ENCODE measurements at places on chromosomes 5 and 9.

DNA sequence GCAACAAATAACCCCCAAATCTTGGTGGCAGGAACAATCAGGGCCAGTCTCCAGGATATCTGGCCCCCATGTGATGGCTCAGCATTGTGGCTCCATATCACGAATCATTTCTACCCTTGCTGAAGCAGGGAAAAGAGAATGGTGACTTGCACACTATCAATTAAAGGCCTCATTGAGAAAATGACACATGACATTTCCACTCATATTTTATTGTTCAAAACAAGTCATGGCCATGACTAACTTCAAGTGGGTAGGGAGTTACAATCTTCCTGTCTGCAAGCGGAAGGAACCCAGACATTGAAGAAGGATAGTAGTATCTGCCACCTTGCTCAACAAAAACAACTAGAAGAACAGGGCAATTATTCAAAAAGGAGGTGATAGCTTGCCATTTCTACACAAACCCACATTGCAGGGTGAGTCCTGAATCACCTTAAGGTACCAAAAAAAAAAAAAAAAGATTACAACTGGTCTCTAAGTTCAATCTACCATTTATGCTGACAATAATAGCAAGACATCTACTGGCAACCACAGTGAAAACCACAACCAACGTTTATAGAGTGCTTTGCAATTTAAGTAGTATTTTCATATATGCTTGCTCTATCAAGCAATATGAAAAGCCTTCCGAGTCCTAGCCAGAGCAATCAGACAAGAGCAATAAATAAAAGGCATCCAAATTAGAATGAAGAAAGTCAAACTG, 186.7 kb upstream of the DAPK1 start:
- no peak for DNase-seq

- no peak for DNase-seq
These were observed 40.9 kb downstream of the CACNA1B start for GRCh38 chr9:137918331-137919094.

DNA sequence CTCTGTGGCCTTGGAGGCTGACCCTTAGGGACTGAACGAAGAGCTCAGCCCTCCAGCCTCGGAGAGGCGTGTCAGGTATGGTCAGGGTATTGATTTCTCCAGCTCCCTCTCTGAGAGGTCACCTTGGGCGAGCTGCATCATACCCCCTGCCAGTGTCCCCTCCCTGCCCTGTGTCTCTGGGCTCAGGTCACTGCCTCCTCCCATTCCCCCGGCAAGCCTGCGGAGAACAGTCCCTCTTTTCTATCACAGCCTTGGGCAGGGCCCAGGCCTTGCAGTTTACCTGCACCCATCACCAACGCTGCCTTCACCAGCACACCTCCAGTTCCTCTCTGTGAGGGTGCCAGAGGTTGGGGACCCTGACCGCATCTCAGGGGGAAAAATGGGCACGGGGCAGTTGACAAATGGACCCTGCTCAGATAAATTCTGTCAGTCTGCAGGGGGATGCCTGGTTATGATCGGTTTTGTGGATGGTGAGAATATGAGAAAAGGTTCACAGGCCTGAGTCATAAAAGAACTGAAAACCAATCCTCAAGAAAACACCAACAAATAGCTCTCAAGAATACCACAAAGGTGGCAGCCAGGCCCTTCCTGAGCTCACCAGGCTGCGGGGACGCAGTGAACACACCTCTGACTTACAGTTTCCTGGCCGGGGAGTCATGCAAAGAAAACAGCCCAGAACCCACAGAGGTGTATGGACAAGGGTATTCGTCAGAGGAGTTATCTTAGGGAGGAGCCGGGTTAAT, 24.7 kb upstream of the RXRA start:
- peak; percentile 78 for DNase-seq

DNA sequence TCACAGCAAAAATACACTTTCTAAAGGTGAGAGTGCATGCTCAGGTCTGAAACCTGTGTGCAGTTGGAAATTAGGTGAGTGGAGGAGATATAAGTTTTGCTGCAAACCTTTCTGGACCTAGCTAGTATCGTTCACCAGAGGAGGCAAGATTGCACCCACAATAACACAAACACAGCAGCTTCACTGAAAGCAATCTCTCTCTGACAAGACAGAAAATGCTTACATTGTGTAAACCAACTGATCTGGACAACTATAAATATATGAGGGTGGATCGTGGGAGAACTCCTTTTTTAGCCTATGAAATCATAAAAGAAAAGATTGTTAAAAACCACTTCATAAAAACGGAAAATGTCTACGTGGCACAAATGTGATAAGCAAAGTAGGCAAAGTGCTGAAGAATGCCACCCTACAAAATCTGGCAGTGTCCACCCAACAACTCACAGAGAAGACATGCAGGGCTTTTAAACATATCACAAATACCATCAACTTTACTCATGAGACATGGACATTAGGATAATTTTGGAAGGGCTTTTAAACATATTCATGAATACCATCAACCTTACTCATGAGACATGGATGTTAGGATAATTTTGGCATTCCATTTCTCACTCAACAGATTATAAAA, 134.3 kb downstream of the CDH18 start:
- DNase-seq, result no peak

GRCh38 chr5:18888821-18889220, 1099.2 kb downstream of the CDH18 start:
- DNase-seq, result no peak

- DNase-seq, result no peak
These were observed 1172.9 kb downstream of the CDH12 start for GRCh38 chr5:21680196-21680595.

DNA sequence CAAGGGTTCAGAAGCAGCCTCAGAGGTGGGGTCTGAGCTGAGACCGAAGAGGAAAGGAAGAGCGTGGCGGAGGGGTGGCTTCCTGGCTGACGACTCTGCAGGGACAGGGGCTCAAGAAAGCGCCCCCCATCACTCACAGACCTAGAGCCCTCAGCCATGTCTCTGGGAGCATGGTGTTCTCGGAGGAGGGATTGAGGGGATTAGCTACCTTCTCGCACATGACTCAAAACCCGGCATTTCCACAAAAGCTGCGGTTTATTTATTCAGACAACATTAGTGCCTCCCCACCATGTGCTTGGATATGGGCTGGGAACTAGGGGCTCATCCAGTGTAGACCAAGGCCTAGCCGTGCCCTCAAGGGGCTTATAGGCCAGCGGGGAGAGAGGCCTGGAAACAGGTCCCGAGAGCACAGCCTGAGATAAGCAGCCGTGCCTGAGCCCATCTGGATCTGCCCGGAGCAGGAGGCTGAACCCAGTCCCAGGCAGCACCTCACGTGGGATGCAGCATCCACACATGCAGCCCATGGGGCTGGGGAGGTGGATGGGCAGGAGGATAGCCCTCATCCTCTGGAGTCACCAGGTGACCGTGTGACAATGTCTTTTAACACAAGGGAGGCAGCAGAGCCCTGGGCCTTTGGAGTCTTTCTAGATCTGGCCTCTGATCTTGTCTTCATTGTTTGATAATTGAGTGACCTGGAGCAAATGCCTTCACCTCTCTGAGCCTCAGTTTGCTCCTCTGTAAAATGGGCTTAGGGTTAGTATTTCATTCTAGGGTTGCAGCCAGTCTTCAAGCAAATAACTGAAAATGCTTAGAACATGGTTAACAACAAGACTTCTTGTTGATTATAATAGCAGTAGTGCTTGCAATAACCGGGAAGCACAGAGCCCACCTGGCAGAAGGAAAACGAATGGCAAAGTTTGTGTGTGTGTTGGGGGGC, 878 bp upstream of the HMCN2 start:
- DNase-seq, result no peak

DNA sequence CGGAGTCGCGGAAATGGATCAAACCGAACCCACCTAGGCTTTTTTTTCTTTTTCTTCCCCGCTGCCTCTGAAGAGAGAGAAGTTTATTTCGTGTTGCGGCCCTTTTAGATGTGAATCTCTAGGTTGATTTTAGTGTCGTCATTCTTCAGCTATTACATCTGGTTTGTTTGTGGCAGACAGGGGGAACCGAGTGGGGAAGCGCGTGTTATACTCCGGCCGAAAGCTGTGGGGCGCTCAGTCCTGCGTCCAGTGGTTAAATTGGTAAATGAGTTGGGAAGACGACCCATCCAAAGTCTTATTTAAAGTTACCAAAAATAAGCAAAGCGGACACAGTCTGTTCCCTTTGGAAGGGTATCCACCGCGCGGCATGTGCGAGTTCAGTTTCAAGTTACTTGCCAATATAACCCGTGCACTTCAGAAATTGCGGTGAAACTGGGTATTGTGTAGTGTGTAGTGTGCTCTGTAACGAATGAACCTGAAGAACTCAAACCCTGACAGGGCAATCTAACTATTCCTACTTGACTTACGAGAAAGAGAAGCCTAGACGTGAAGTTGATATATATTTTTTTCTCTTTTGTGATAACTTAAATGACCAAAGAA, 1.3 kb downstream of the MAN2A1 start:
- DNase-seq, result peak; percentile 69

GRCh38 chr5:149357370-149358293, at the start of gene PCYOX1L:
TSS of gene PCYOX1L (plus strand) at chr5:149358046. CDS start at chr5:149358069, 23 bp downstream.
- DNase-seq, result peak; percentile 95

- no peak for DNase-seq
These were observed 18.0 kb upstream of the CAPSL start for GRCh38 chr5:35956429-35956828.

DNA sequence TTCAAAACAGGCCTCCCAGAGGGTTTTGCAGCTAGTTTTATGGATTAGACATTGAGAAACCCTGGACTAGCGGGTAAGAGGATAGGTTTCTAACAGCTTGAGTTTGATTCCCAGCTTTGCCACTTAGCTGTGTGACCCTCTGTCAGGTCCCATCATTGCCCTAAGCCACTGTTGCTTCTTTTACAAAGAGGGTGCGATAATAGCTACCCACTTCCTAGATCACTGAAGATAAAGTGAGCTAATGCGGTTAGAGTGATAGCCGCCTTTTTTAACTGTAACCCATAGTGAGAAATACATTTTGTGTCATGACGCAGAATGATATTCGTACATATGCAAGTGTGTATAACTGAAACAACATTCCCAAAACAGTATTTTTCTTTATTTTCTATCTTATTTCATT, 40.3 kb downstream of the CSF1R start:
- DNase-seq, result no peak

- no peak for DNase-seq
These were observed 7.4 kb upstream of the CARD19 start for GRCh38 chr9:93088656-93089015.
